ENCODE measurements at places on chromosomes 5 and 9.

DNA sequence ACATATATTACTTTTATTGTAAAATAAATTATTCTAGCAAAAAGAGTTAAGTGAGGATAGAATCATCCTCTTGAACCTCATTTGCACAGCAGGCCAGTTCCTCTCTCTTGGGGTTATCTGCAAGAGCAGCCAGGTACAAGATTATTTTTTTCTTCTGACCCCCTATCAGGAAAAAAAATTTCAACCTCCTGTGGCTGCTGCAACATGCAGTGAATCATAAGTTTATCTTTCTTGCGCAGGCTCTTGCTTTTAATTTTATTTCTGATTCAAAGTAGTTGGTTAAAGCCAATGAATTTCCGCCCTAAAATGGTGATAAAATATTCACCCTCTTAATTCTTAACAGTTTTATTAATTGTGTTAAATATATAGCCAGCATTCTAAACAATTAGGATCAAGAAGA is 69.7 kb upstream of the PPP3R2 start:
- no peak for DNase-seq

GRCh38 chr5:135571902-135572301 is 6.9 kb downstream of the CXCL14 start:
- no peak for DNase-seq

GRCh38 chr5:148297731-148298130 is 14.5 kb upstream of the SPINK7 start:
- no peak for DNase-seq

DNA sequence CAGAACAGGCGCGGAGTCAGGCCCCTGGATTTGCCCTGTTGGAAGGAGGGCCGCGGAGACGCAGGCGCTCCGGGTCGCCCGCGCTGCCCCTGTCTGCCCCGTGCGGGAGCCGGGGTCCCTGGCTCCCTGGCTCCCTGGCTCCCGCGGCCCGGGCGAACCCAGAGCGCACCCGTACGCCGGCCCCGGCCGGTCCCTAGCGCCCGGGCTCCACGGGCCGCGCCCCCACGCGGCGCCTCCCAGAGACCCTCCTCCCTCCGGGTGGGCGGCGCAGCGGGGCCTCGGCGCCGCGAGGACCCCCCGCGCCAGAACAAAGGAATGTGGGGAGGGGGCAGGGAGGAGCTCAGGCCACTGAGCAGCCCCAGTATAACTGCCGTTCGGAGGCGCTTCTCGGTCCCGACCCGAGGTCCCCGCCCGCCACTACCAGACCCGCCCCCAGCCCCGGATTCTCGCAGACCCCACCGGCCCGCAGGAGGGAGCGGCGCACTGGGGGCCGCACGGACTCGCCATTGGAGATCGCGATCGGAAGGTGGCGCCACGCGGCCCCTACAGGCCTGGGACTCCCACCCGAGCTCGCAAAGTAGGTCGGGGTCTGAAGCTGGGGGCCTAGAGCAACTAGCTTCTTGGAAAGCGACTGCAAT is 2.4 kb downstream of the NFIL3 start:
- no peak for DNase-seq

DNA sequence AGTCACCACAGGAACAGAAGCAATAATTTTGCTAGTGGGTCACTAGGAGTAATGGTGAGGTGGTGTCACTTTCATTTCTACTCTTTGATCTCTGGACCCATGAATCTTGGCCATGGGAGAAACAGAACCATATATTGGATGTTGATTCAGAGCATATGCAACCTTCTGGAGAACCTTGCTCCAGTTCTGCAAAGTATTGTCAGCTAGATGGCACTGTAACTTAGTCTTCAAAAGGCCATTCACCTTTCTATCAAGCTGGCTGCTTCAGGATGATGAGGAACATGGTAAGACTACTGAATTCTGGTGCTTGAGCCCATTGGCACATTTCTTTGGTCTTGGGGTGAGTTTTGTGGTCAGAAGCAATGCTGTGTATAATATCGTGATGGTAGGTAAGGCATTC is 129.1 kb upstream of the FBN2 start:
- DNase-seq: no peak

GRCh38 chr5:100516285-100516684 is 18.9 kb upstream of the FAM174A start:
- DNase-seq: no peak

GRCh38 chr9:123305879-123306278 is 37.5 kb upstream of the STRBP start:
- DNase-seq: no peak

- DNase-seq: peak; percentile 71
Measured at GRCh38 chr5:14186059-14186830, 43.1 kb downstream of the TRIO start.

DNA sequence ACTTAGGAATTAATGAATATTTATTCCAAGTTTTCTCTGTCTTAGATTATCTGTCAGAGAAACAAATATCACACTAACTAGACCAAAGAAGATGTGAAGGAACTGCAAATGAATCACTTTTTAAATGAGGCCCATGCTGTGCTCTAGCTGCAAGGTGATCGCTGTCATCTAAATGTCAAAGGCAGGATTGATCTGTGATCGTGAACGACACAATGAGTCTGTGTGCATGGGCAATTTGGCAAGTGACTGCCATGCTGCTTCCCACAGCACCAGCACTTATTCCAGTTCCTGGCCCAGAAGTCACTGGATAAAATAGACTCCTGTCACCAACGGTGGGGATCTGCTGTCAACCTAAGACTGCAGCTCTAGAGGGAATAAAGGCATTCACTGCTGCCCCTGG is 141.2 kb downstream of the TRIM36 start:
- no peak for DNase-seq

DNA sequence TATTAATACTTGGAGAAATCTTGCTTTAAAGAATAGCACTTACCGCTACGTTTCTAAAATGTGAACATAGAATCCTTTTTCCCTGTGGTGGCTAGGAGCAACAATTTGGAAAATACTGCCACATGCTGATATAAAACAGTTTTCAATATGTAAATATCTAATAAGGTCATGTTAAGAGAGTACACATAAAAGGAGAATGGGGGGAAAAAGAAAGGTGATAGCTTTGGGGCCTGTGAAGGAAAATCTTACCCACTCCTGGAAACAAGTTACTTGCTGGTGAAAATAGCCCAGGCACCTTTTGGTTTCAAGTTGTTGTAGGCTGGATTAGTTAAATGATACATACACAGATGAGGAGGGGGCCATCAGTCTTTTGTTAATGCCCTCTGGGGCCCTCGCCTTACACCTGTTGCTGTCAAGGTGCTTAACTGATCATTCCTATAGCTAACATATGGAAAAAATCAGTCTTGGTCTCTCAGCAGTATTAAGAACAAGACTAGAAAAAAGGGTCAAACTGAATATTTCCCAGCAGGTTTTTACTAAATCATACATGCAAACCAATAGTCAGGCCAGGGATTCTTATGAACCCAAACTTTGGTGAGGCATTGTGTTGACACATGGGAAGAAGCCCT is 24.1 kb downstream of the FYB1 start:
- no peak for DNase-seq

DNA sequence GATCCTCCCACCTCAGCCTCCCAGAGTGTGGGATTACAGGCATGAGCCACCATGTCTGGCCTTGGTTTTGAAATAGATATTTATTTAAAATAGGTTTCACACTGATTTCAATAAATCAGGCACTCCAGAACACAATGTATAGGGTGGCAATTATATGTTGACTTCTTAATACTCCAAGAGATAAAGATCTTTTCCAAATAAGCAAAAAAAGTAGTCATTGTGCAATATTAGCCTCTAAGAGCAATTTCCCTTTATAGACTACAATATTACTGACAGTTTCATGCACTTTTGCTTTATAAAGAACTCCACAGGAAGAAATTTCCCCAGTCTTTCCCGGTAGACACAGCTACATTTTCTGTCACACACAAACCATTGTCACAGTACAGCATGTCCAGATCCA is 23.4 kb upstream of the RUFY1 start:
- no peak for DNase-seq

DNA sequence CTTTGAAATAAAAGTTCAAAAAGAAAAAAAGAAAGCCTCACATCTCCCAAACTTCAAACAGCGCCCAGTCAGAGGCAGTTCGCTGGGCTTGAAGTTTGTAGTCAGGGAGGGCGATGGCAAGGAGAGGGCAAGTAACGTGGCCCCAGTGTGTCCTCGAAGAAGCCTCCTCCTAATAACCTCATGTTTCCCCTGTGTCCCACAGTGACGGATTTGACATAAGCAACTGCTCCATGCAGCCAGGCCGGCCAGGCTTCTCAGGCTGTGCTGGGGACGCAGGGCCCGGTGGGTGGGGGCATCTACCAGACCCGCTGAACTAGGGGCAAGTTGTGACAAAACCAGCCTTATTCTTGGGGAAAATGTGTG is 172.2 kb downstream of the ERCC6L2 start:
- no peak for DNase-seq

GRCh38 chr9:20580673-20581072 is 41.6 kb downstream of the MLLT3 start:
- no peak for DNase-seq

Measured in kidney capillary endothelial cell (primary cell).